ENCODE measurements at places on chromosomes 5 and 9.

GRCh38 chr5:154466147-154466546 is 11.9 kb downstream of the HAND1 start:
- no peak for DNase-seq

GRCh38 chr5:3122985-3123762 is 371.7 kb upstream of the IRX2 start:
- no peak for DNase-seq

- no peak for DNase-seq
These were observed 390.3 kb upstream of the MEF2C start for GRCh38 chr5:89273289-89273688.

GRCh38 chr5:67770431-67771025 is 445.0 kb upstream of the PIK3R1 start:
- DNase-seq, result no peak

DNA sequence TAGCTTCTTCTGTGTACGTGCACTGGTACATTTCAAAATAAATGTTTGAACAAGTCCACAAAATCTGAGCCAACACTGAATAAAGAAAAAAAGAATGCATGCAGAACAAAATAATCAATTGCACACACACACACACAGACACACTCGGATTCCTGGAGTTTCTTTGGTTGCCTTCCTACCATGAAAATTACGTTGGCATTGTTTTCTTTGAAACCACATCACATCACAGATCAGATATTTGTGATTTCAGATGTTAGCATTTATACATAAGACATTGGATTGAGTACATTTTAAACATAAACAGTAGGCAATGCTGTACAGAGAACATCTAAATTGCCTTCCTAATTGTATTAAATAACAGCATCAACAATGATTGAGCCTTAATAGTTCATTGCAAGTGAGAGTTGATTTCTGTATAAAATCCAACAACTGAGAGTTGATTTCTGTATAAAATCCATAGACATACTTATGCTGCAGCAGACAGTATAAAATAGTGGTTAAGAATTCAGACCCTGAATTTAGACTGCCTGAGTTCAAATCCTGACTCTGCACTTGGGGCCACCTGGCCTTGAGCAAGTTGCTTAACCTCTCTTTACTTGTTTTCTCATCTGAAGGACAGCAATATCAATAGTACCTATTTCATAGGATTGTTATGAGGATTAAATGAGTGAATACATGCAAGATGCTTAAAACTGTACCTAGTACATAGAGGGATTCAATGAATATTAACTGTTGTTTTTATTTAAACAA is 101.7 kb upstream of the IFNE start:
- DNase-seq, result no peak

DNA sequence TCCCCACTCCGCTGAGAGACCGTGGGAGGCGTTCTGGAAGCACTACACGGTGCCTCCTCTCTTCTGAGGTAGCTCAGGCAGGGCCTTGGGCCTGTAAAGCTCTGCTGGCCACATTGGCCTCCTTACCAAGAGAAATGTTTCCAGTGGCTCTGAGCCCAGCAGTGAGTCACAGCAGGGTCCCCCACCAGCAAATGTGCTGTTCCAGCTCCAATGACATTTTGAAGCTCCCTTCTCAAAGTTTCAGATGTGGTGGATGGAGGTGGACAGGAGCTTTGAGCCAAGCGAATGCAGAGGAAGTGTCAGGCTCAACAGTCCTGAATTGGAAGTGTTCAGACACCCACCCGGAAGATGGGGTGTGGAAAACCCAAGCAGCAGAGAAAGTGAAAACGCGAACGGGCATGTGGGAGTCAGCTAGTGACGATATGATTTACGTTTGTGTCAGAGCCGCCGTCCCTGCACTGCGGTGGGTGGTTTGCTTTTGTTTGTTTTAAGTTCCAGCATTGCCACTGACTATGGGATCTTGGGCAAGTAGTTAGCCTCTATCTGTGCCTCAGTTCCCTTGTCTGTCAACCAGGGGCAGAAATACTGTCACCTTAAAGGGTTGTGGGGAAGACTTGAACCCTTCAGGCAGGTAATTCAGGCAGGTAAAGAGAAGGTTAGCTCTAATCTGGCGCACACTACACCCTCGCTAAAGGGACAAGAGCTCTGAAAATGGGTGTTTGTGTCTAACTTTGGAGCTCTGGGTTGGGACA is 38.2 kb downstream of the C5orf15 start:
- DNase-seq, result peak; percentile 85

DNA sequence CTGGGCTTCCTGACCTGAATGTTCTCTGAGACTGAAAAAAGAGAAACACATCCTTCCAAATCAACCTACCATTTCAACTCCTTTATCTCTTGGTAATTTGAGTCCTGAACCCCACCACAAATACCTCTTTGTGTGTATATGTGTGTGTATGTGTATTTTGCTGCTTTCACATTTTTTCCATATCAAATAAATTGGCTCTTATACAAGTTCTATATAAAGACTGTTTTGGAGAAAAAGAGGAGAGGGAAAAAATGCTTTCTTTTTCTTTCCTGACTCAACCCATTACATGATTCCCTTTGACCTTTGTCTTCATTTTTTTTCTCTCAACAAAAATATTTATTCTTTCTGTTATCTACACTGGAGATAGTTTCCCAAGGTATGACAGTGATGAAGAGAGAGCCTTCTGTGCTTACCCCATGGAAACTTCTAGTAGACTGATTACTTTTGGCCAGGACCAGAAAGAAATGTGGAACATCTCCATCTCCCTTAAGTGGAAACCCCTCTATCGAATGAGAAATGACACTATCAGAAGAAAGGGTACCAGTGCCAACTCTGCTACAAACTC is 85.3 kb downstream of the PAPPA start:
- no peak for DNase-seq

Data from activated CD8-positive, alpha-beta memory T cell treated with anti-CD3 and anti-CD28 coated beads, Interleukin-2, amount 50 U/mL, for 48 hours (primary cell).